Cortex of kidney (tissue), 1 donor: ENCODE measurements at places on chromosomes 11 and 22.

DNA sequence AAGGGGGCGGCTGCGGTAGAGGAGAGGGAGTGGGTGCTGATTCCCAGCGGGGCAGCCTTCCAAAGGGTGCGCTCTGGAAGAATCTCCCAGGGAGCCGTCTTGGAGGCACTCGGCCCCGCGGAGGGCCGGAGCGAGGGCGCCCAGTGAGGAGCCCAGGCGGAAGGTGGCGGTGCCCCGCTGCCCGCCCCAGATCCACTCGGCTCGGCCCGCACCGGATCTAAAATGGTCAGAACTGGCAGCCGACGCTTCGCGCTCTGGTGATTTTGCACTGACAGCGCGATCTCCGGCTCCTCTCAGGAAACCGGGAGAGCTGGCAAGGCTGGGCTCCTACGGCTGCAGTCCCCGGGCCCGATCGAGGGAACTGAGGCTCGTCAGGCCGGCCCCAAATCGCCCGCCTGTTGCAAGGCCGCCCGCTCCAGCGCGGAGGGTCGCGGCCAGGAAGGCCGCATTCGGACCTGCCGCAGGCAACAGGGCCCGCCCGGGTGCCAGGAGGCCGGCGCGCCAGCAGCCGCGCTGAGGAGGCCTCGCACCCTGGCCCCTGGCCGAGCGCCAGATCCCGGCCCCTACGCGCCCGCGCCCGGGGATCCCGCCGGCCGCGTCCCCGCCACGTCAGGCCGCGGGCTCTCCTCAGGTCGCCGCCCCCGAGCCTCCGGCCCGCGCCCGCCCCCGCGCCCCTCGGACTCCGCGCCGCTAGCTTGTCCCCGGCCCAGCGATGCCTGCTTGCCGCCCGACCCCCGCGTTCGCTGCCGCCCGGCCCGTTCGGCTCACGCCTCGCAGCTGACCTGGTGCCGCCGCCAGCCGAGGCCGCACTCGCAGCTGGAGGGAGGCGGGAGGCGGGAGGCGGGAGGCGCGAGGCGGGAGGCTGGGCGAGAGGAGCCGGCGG lies at the start of gene KLHL22:
Gene KLHL22, minus strand, starts transcription at position 818 of the 883 bp plus-strand sequence. CDS start 6,584 bp downstream, outside the sequence.
- DNase-seq, result no peak

DNA sequence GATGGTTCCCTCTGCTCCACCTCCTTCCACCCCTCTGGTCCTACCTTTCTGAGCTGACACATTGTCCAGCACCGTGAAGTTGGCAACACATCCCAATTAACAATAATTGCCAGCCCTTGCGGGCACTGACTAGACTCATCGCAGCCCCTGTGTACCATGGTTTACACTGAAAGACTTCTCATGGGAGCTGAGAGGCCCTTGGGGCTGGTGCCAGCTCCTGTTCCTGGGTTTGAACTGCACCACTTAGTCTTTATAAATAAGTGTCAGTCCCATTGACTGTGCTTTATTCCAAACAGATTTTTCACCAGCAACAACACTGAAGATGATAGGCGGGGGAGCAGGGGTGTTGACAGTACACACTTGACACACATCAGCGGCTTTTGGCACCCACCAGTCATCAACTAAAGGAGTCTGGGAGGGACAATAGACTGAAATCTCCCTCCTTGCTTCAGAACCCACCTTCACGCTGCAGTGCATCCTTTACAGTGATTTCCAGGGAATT lies 447.3 kb downstream of the NTM start:
- DNase-seq, result no peak

DNA sequence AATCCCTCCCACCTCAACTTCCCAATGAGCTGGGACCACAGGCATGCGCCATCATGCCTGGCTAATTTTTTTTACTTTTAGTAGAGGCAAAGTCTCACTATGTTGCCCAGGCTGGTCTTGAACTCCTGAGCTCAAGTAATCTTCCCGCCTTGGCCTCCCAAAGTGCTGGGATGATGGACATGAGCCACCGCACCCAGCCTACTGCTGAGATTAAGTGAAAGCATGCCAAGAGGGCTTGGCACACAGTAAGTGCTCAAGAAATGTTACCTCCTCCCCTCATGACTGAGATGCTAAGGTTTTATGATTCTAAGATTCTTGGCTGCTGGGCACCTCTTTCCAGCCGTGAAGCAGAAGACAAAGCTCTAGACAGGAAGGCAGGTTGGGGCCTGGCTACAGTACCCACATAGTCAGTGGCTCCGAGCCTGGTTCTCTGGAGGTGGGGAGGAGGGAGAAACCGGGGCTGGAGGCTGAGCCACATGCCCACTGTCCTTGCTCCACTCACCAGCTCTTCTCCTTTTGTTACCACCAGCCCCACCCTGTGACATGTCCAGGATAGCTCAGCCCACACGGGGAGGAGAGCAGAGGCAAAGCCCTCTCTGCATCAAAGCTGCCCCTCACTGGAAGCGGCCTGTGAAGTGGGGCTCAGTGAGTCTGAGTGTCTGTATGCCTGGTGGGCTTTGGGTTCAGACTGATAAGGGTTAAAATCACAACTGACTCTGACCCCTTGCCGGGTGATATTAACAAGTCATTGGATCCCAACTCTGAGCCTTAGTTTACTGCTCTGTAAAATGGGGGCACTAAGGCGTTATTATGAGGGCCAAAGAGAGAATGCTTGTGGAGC lies 12.9 kb downstream of the ARHGEF17 start:
- DNase-seq, result no peak

GRCh38 chr22:35705141-35705540 lies 12.5 kb upstream of the APOL5 start:
- DNase-seq, result no peak

- DNase-seq, result no peak
Observed at GRCh38 chr22:29093501-29094300, 20.9 kb downstream of the KREMEN1 start.

GRCh38 chr22:35995348-35995747 lies 33.3 kb downstream of the RBFOX2 start:
- no peak for DNase-seq

DNA sequence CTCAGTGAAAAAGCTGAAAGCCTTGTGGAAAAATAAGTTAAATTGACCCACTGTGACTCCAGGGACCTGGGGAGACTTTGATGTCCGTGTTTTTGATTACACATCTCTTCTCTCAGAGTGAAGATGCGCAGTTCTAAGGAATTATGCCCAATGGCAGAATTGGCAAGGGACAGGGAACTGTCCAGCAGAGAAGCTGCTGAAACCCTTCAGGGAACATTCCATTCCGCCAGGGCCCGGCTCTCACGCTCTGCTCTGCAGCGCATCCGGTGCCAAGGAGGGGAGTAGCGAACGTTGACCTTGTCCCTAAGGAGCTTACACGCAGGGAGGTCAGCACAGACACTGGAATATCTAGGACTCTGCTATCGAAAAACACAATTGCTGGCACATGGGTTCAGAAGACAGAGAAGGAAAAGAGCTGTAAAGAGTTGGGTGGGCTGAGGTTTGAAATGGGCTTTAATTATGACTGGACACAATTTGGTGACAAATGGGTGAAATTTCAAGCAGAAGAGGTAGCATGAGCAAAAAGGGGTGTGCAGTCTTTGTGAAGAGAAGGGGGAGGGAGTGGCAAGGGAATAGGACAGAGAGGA lies 64.5 kb upstream of the B3GAT1 start:
- DNase-seq, result no peak

DNA sequence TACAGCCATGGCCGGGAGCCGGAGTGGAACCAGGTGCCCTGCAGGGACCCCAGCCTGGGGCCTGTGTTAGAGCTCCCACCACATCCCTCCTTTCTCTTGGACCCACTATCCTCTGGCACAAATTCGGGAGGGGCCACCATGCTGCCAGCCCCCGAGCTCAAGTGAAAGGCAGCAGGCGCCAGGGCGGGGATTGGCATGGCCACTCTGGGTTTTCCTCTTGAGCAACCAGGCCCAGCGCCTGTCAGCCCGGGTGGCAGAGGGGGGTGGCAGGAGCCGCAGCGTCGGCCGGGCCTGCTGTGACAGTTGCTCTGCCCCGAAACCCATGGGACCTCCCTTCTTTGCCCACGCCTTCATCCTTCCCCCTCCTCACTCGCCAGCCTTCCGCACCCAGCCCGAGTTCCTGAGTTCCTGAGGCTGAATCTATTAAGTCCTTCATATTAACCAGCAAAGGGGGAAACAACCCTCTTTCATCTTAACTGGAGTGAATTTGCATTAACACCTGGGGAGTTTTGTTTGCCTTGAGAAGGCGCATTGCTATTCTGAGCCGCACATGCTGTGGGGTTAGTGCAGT lies 16.8 kb upstream of the CABP7 start:
- DNase-seq, result no peak

DNA sequence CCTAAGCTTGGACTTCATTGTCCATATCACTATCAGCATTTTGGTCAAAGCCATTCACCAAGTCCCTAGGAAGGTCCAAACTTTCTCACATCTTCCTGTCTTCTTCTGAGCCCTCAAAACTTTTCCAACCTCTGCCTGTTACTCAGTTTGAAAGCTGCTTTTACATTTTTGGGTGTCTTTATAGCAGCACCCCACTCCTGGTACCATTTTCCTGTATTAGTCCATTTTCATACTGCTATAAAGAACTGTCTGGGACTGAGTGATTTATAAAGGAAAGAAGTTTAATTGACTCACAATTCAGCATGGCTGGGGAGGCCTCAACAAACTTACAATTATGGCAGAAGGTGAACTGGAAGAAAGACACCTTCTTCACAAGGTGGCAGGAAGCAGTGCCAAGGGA lies 717.0 kb upstream of the CCDC90B start:
- DNase-seq, result no peak

GRCh38 chr22:22935056-22935545 lies 47.5 kb downstream of the IGLL5 start:
- DNase-seq, result no peak

DNA sequence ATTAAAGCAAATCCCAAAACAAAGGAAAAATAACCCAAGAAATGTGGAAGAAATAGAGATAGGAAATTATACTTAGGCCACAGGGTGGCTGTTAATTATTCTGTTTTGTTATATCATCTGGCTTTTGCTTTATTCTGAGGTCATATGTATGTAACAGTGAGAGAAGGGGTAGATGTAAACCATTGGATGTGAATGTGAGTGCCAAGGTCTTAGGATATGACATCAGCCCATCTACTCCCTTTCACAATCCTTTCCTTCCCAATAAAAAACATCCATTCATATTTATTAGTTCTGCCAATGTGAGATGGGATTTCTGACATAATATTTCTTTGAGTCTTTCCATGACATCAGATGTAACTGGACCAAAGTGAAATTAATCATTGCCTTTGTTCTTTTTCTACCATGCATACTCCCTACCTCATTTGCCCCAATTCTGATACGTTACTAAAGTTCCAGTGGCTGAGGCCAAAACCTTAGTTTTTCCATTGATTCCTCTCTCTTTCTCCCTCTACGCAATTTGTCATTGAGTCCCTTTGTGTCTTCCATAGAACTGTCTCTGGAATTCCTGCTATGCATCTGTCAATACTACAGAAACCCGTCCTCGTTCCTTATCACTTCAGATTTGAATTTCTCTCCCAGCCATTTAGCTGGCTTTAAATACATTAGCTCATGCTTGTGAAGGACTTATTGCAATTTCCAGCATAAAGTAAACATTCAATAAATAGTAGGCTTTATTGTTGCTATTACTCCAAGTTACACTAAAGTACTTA lies 170.3 kb downstream of the ARHGAP42 start:
- DNase-seq, result no peak

DNA sequence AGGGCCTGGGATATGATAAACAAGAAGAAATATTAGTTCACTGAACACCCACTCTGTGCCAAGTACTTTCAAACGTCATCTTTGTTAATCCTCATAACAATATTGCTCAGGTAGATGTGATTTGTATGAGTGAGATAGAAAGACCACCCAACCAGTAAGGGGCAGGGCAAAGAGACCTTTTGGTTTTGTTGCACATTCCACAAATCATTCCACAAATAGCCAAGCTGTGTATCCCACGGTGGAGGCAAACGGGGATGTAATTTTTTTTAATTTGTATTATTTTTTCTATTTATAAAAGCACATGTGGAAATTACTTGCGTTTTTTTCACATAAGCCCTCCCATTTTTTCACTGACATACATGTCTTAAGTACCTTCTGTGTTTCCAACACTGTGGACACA lies 29.0 kb downstream of the LAYN start:
- DNase-seq, result no peak

GRCh38 chr11:69239641-69240040 lies 54.3 kb upstream of the MYEOV start:
- no peak for DNase-seq

GRCh38 chr11:72787216-72788104 lies 6.4 kb downstream of the STARD10 start:
- DNase-seq, result no peak

- no peak for DNase-seq
Observed at GRCh38 chr22:30314915-30315314, 11.8 kb downstream of the TBC1D10A start.

DNA sequence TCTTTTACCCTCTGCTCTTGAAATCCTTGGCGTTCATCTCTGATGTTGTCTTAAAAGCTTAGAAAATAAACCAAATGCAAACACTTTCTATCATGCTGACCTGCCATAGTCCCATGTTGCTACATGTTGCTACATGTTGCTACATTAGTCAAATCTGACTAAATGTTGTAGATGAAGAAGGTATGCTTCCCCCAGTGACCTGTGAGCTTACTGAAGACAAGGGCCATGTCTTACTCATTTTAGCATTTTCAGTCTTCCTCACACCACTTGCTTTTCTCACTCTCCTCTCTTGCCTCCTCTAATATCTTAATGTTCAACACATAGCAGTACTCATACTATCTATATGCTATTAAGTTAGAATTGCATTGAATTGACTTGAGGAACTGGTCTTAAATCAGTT lies 346.4 kb upstream of the MTNR1B start:
- no peak for DNase-seq

GRCh38 chr11:15851051-15851498 lies 505.3 kb downstream of the SOX6 start:
- DNase-seq, result no peak

DNA sequence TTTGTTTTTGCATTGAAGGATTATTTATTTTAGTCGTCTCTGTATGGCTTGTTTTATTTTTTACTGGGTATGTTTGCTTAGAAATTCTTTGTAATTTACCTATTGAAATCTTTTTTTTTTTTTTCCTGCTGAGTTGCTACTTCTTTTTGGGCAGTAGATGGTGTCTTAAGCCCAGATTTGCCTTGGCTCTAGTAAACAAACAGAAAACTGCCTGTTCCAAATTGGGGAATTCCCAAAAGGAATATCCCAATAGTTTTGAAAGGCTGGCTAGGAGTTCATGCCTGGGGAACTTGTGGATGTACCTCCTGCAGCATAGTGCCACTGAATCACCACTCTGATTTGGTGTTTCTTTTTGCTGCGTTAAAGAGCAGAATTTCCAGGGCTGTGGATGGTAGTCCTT lies 17.7 kb downstream of the PAMR1 start:
- DNase-seq, result no peak

- DNase-seq, result no peak
Observed at GRCh38 chr22:30193031-30193775, 53.4 kb downstream of the LIF start.
